SW 1271 (cell line): ENCODE measurements at places on chromosomes 6 and 20.

GRCh38 chr20:57244221-57244585, 22.2 kb downstream of the BMP7 start:
- no peak for DNase-seq

DNA sequence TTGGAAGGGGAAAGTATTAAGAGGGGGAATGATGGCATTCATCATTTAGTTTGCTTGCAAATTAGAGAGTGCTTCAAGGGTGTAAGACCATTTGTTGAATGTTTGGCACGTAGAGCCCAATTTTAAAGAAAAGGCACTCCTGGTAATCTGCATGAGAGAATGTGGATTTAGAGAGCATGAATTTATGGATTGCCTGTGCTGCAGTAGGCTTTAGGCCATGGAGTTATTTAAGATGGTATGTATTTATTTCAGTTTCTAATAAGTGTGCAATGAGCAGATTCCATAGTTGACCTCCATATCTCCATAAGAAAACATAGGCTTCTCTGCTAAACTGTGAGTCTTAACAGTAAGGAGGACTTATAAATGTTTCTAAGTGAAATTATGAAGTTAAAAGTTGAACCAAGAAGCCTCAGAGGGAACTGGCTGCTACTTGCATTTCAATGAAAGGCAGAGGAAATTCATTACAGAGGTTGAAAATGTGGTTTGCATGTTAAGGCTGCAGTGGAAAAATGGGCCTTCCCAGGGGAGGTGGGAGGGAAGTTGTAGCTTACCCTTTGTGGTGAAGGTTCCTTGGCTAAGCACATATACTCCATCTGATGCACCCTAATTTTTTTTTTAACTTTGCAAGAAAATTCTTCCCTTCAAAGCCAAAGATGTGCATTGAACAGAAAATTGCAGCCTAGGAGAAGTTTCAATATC, 134.2 kb downstream of the CARMIL1 start:
- no peak for DNase-seq

- no peak for DNase-seq
These were observed 41.0 kb upstream of the HIVEP1 start for GRCh38 chr6:11971154-11971553.

DNA sequence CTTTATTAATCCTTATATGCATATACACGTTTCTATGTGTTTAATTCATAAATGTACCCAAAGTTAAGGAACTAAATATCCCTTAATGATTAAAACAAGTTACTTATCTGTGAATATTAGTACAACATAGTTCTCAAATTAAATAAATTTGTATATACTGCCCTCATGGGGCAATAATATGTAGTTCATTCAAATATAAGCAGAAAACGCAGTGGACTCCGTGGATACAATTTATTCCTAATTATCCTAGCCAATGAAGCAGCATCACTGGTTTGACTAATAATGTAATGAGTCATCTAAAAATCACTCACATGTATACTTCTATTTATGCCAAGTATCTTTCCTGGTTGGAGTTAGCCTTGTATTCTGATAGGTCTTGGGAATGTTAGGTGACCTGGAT, 111.6 kb downstream of the TBC1D32 start:
- DNase-seq = peak; percentile 11

GRCh38 chr6:108714766-108715414, 133.3 kb upstream of the ARMC2 start:
- no peak for DNase-seq

DNA sequence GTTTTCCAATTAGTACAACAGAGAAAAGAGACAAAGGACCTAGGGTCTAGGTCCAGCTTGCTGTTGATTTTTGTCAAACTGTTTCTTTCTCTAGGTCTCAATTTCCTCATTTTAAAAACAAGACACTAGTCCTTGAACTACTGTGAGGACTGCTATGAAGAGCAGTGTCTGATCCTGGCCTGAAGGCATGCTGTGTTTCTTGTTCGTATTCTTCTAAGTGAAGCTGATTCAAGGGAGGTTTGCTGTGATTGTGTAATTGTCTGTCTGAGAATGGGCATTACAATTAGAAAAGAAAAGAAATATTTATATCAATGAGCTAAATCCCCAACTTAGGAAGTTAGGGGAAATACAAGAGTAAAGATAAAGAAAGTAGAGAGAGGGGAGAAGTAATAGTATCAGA, 228.2 kb upstream of the SUPT3H start:
- no peak for DNase-seq

GRCh38 chr20:46939031-46939965, 44.7 kb downstream of the EYA2 start:
- peak; percentile 18 for DNase-seq

DNA sequence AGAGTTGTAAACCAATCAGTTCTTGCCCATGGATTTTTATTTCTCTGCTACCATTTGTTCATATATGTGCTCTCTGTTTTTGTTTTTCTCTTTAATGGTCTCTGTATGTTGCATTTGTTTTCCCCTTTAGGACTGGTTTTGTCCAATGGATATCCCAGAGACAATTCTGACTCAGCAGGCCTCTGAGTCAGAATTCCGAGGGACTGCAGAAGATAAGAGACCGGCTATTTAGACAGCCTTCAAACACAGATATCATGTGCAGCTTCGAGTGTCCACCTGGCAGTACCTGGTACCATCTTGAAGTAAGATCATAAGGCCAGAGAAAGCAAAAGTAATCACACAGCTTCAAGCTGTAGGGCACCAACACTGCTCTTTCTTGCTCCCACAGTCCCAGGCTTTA, 125.5 kb downstream of the ELOVL4 start:
- no peak for DNase-seq

- DNase-seq = peak; percentile 79
These were observed 64.9 kb upstream of the BHLHE23 start for GRCh38 chr20:63071541-63072181.

- no peak for DNase-seq
These were observed 15.9 kb downstream of the TMEM200A start for GRCh38 chr6:130381459-130382380.

DNA sequence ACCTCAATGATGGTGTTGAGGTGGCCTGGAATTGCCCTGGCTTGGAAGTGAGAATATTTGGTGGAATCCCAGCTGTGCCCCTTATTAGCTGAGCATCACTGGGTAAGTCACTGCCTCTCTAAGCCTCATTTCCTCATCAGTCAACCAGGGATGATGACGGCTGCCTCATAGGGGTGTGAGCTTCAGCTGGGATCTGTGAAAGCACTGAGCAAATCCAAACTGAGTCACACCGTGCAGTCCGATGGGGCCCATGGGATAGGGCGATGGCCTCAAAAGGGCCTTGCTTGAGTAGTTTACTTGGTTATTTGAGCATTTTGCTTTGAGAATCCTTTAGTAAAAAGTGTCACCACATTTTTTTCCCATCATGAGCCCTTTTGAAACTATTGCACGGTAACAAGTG, 1.1 kb downstream of the SLC22A1 start:
- no peak for DNase-seq

DNA sequence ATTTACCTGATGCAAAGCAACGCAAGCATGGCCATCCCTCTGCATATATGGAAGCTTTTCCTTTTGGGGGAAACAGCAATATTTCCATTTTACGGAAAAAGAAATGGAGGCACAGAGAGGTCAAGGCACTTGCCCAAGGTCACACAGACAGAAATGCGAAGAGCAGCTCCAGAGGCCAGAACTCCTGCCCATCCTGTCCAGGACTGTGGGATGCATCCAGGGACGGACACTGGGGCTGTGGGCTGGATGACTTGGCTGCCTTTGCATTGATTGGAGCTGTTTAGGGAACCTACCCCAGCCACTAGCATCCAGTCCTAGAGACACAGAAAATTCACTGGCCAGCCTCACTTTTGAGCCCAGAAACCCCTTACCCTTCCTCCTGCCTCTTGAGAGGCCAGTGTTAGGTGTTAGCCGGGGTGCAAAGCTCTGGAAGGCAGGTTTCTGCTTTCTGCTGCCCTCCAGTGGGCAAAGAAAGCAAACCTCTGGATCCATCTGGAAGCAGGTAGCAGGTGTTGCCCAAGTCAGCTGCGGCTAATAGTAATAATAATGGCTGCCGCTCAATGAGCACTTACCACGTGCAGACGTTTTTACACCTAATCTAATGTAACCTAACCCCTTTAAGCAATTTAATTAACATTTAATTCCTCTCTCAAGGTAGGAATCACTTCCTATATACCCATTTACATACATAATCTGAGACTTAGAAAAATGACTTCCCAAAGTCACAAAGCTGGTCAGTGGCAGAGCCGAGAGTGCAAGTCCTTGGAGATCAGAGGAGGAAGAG, 31.7 kb upstream of the CCN5 start:
- peak; percentile 28 for DNase-seq

DNA sequence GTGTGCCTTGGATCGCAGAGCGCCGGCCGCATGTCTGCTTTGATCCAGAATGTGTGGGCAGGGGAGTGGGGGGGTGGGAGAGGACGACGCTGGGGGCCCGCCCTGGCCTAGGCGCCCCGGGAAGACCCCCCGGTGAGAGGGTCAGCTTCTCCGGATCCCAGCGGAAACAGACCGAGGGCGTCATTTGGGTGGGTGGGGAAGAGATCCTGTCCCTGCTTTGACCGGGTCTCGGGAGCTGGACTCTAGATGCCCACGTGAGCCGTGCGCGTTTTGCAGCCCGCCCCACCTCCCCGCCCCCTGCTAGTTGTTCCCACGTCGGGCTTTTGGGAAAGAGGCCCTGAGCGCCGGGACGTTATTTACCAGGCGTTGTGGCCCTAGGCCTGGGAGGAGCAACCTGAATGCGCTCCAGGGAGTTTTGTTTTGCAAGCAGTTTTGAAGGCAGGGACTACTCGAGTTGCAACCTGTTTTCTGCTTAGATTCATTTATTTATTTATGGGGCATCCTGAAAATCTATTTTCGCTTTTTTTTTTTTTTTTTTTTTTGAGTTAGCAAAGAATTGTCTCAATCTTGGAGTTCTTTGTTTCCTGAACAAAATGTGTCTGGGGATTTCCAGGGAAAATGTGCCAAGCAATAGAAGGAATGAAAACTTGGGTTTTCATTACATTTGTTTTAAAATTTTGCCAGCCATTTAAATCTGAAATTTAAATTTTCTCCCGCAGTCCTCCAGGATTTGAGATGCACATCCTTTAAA, 1.6 kb downstream of the DSP start:
- no peak for DNase-seq

GRCh38 chr6:27495386-27496135, 22.7 kb upstream of the ZNF184 start:
- no peak for DNase-seq

- no peak for DNase-seq
These were observed 1.1 kb downstream of the NFATC2 start for GRCh38 chr20:51541189-51542032.

DNA sequence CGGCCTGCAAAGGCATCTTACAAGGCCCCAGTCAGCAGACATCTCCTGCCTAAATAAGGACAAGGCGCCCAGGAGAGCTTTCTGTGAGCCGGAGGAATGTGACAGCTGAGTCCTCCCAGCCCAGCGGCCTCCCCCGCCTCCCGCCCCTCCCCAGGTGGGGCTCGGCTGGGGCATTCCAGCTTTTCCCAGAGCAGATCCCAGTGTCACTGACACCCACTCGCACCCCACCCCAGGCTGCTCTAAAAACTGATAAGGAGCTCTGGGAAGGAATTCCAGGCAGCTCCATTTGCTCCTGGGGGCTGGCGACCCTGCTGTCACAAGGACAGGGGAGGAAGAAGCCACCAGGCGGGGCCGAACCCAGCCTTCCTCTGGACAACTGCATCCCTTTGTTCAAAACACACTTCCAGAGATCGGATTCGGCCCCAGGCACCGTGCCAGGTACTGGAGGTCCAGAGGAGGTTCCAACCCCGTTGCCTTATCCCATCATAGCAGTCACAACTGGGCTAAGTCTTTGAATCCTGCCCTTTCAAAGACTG, 49.7 kb downstream of the JPH2 start:
- no peak for DNase-seq

- no peak for DNase-seq
These were observed 643.2 kb upstream of the SYNCRIP start for GRCh38 chr6:86285876-86286275.

DNA sequence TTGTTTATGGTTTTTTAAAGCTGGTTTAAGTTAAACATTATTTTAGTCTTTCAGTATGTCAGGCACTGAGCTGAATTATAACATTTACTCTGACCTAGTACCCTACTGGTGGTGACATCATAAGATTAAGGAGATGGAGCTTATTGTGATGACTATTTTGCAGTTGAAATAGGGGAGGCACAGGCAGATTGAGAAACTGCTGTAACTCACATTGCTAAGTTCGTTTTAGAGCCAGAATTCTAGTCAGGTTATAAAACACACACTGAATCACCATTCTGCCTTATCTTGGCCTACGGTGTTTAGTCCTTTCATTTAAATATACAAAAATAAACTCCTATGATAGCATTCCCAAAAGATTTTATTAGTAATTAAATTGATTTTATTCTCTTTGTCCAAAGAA, 584.1 kb downstream of the TFAP2A start:
- DNase-seq = no peak

DNA sequence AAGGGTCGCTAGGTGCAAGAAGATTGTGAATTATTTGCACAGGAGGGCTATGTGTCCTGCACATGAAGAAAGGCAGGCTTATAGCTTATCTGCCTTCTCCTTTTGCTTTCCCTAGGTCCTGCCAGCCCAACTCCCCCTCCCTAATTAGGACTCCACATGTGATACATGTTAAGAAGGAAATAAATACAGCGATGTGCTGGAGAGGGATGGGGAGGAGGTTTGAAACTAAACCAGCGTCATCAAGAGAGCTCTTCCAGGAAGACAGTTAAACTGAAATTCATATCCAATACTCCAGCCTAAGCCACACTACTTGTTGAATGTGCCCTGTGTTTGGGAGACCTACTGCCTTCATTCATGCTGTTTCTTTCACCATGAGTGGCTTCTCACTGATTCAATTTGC, 34.9 kb upstream of the UTRN start:
- no peak for DNase-seq

DNA sequence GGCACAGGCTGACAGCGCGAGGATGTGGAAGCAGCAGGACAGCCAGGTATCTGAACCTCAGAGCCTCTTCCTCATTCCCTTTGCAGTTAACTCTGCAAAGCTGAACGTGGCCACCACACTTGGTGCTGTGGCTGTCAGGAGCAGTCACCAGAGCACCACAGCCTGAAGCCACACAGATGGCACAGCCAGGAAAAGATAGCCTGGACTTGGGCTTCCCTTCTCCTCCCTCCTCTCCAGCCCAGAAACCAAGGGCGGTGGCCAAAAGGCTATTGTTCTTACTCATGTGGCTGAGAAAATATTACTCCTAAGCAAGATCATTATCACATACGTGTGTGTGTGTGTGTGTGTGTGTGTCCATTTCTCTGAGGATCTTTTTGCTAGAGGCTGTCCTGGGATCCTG, 39.8 kb downstream of the CD164 start:
- DNase-seq = no peak

GRCh38 chr6:167560673-167561569, 236.0 kb downstream of the TTLL2 start:
- DNase-seq = no peak

GRCh38 chr6:5490501-5491069, 229.3 kb downstream of the FARS2 start:
- DNase-seq = no peak

DNA sequence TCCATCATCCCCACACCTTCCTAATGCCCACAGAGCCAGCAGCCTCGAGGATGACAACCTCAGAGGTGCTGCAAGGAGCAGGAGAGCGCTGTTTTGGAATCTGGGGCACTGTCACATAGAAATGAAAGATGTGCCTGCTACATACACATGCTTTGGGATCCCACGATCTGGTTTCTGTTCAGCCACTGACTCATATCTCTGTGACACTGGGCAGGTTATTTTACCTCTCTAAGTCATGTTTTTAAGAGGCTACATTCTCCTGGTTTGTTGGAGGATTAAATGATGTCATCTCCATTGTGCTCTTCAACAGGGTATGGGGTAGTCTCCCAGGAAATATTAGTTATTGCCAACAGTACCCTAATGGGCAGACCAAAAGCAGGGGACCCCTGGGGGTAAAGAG, 32.6 kb upstream of the TAB2 start:
- DNase-seq = no peak

GRCh38 chr6:7261032-7261841, 51.8 kb downstream of the SSR1 start:
- DNase-seq = peak; percentile 87
